A549 treated with AZD2906 at 1 μM for 4 hours (cell line): ENCODE measurements at places on chromosomes 3 and 15. TPM values are rescaled to one million over a fixed set of nuclear protein-coding genes. Genes with fewer than 3 reads are reported as not detected.

The RBP2 gene
- not detected in 5 replicates for total RNA-seq

The GPR62 gene
- total RNA-seq: not detected in 5 replicates

The CSPG5 gene
- total RNA-seq: 0.80 to 1.1 TPM (median 0.95 TPM) in 5 replicates

The EPHA3 gene
- not detected in 5 replicates for total RNA-seq

The C3orf62 gene
- 1.8 to 2.4 TPM (median 2.1 TPM) in 5 replicates for total RNA-seq

The ARL6 gene
- 3.7 to 5.5 TPM (median 4.8 TPM) in 5 replicates for total RNA-seq

The DCLK3 gene
- 0.01 TPM in 1 of 5 replicates, not detected in the others for total RNA-seq

The PLCB2 gene
- total RNA-seq: 0.38 to 0.97 TPM (median 0.84 TPM) in 5 replicates

The MOBP gene
- 0.02 to 0.18 TPM (median 0.10 TPM) in 5 replicates for total RNA-seq

The TRH gene
- total RNA-seq: not detected in 5 replicates

The TMEM212 gene
- total RNA-seq: not detected in 5 replicates

The EFCC1 gene
- total RNA-seq: 0.02 TPM in 1 of 5 replicates, not detected in the others

The C2CD4A gene
- total RNA-seq: 0.11 to 0.21 TPM (median 0.14 TPM) in 5 replicates

The CCNB2 gene
- total RNA-seq: 87.6 to 104 TPM (median 91.9 TPM) in 5 replicates

The RAB6B gene
- total RNA-seq: 1.4 to 3.1 TPM (median 2.6 TPM) in 5 replicates

The ITGA11 gene
- total RNA-seq: 2.8 to 6.1 TPM (median 4.5 TPM) in 5 replicates

The NXPE3 gene
- total RNA-seq: 18.8 to 22.0 TPM (median 20.4 TPM) in 5 replicates

The SYNPR gene
- total RNA-seq: not detected in 5 replicates

The MYD88 gene
- total RNA-seq: 21.7 to 24.3 TPM (median 23.2 TPM) in 5 replicates

The TMEM158 gene
- total RNA-seq: 6.3 to 11.3 TPM (median 10.0 TPM) in 5 replicates

The GOLGA8Q gene
- 0.10 to 0.16 TPM (median 0.11 TPM) in 3 of 5 replicates, not detected in the others for total RNA-seq

The GOLGA6D gene
- 0.02 to 0.03 TPM in 2 of 5 replicates, not detected in the others for total RNA-seq

The ENTPD3 gene
- total RNA-seq: 0.03 TPM in 2 of 5 replicates, not detected in the others

The CD200R1 gene
- 0.05 to 0.17 TPM (median 0.05 TPM) in 5 replicates for total RNA-seq

The SAXO2 gene
- 2.0 to 3.1 TPM (median 2.1 TPM) in 5 replicates for total RNA-seq

The CPNE9 gene
- 0.08 to 0.29 TPM (median 0.15 TPM) in 5 replicates for total RNA-seq

The PARP15 gene
- not detected in 5 replicates for total RNA-seq

The EPHB3 gene
- 0.20 to 0.61 TPM (median 0.28 TPM) in 5 replicates for total RNA-seq

The CPN2 gene
- not detected in 5 replicates for total RNA-seq

The FEZF2 gene
- total RNA-seq: not detected in 5 replicates

The XCR1 gene
- not detected in 5 replicates for total RNA-seq

The SLC51A gene
- total RNA-seq: 0.11 TPM in 1 of 5 replicates, not detected in the others

The CPLX3 gene
- not detected in 5 replicates for total RNA-seq
